ENCODE measurements at places on chromosomes 1 and 21.

DNA sequence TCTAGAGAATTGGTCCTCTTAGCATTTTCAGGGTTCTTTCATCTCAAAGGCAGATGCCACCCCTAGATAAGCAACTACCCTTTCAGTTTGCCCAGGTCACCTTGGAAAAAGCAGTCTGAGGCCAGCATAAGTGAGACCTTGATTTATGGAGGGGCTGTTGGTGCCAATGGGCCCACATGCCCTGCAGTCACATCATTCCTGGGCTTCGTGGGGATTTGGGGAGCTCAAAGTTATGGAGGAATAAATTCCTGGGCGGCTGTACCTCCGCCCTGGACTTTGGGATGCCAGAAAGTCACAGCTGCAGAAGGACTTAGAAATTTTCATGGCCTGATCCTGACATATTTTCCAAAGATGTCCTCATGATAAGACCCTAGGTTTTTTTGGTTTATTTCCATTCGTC lies 2.7 kb upstream of the SDHB start:
- no peak for DNase-seq

GRCh38 chr1:197585809-197586208 lies 189.5 kb downstream of the DENND1B start:
- DNase-seq, result no peak

GRCh38 chr1:69404486-69404885 lies 163.2 kb upstream of the LRRC7 start:
- no peak for DNase-seq

- no peak for DNase-seq
Measured at GRCh38 chr1:201004732-201005131, 18.8 kb downstream of the KIF21B start.

GRCh38 chr1:178781533-178782330 lies 56.7 kb downstream of the RALGPS2 start:
- DNase-seq, result no peak

DNA sequence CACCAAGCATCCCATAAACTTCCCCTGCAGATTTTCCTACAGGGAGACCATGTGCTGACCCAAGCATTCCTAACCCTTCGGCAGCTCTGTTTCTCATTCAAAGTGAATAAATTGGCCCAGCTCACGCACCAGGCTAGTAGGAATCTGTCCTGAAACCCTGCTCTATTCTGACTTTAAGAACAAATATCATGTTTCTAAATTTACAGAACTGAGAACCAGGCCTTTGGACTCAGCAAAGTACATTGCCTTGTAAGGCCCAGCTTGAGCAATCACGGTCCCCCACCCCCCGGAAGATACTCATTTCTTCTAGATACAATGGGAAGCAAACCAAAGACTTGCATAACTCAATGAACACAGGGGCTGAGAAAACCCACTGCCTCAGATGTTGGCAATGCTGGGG lies 160.1 kb upstream of the NFIA start:
- no peak for DNase-seq

GRCh38 chr21:31110430-31110829 lies 72.2 kb upstream of the KRTAP19-8 start:
- DNase-seq, result no peak

- no peak for DNase-seq
Measured at GRCh38 chr1:8443558-8444194, 125.8 kb downstream of the SLC45A1 start.

DNA sequence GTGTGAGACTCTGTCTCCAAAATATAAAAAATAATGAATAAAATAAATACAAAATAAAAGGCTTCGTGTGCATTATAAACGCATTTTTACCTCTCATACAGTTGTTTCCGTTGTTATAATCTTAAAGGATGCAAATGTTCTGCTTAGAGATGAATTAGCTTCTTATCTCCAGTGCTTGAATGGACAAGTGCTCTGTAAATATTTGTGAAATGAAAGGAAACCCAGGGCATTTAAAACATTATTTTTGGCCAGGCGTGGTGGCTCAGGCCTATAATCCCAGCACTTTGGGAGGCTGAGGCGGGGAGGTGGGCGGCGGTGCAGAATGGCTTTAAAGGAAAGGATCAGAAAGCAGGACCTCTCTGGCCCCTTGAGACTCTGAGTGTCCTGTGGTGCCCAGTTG lies 94.5 kb downstream of the HUNK start:
- DNase-seq, result no peak

- DNase-seq, result peak; percentile 65
Measured at GRCh38 chr1:46616277-46617107, at the start of gene MOB3C. Gene MOB3C, minus strand, starts transcription at chr1:46616811. Its CDS starts 3,490 bp downstream, at chr1:46613321.
